ENCODE measurements at places on chromosomes 11 and 22.

- DNase-seq, result no peak
- no peak overlapping the region for H3K4me3 ChIP-seq
- H3K27ac ChIP-seq, result no peak overlapping the region
- H3K36me3 ChIP-seq, result no peaks in the 10 kb centered on the region
- H3K27me3 ChIP-seq, result peaks cover 3% of the 10 kb centered on the region
Observed at GRCh38 chr11:45702511-45702910, 37.1 kb upstream of the CHST1 start.

GRCh38 chr11:94749369-94749768, 18.8 kb upstream of the AMOTL1 start:
- H3K27ac ChIP-seq, result no peak overlapping the region
- no peaks in the 10 kb centered on the region for H3K27me3 ChIP-seq
- DNase-seq, result no peak

- DNase-seq, result no peak
- no peaks in the 10 kb centered on the region for H3K4me1 ChIP-seq
- H3K27me3 ChIP-seq, result peaks cover 3% of the 10 kb centered on the region
- no peaks in the 10 kb centered on the region for H3K36me3 ChIP-seq
Observed at GRCh38 chr11:113546757-113547507, 71.7 kb upstream of the DRD2 start.

DNA sequence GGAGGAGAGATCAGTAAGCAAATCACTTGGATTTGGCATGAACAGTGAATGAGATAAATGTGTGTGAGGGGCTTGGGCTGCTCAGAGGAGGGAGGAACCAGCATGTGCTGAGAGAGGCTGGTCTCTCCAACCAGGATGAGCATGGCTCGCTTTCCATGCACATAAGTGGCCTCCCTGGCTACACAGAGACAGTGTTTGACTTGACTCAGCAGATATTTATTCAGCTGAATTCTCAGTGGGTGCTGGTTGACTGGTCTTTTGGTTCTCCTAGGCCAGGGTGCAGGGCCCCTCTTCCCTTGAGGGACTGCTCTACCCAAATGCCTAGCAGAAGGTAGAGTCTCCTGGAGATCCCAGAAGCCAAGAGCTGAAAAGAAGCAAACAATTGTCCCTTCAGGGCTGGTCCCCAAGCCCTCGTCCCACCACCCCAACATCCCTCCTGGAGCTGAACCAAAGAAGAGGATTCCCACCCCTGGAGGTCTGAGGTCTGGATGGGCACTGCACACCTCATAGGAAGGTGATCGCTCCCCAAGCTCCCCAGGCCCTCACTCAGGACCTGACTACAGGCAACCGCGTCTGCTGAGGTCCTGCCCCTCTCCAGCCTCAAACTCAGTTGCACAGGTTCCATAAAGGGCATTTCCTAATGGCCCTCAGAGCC, 3.3 kb upstream of the TRIM29 start:
- no peak for DNase-seq
- H3K36me3 ChIP-seq, result no peaks in the 10 kb centered on the region
- H3K4me3 ChIP-seq, result no peak overlapping the region
- no peak overlapping the region for H3K27ac ChIP-seq
- no peaks in the 10 kb centered on the region for H3K4me1 ChIP-seq
- H3K27me3 ChIP-seq, result no peaks in the 10 kb centered on the region

DNA sequence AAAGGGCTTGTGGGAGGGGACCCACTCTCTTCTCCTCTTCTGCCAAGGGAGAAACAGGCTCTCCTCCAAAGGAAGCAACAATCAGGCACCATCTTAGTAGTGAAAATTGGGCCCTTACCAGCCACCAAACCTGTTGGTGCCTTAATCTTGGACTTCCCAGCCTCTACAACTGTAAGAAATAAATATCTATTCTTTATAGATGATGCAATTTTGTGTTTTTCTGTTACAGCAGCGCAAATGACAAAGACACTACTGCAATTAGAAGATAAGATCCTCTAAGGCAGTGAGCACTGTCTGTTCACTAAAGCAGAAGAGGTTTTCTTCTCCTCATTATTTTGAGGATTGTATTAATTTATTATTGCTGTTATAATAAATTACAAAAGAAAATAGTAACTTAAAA, 691.4 kb upstream of the CCDC179 start:
- H3K27me3 ChIP-seq, result no peaks in the 10 kb centered on the region

- H3K27ac ChIP-seq, result no peak overlapping the region
- H3K4me1 ChIP-seq, result no peaks in the 10 kb centered on the region
- H3K27me3 ChIP-seq, result no peaks in the 10 kb centered on the region
- no peaks in the 10 kb centered on the region for H3K36me3 ChIP-seq
Observed at GRCh38 chr11:26621132-26621531, 49.1 kb upstream of the MUC15 start.

DNA sequence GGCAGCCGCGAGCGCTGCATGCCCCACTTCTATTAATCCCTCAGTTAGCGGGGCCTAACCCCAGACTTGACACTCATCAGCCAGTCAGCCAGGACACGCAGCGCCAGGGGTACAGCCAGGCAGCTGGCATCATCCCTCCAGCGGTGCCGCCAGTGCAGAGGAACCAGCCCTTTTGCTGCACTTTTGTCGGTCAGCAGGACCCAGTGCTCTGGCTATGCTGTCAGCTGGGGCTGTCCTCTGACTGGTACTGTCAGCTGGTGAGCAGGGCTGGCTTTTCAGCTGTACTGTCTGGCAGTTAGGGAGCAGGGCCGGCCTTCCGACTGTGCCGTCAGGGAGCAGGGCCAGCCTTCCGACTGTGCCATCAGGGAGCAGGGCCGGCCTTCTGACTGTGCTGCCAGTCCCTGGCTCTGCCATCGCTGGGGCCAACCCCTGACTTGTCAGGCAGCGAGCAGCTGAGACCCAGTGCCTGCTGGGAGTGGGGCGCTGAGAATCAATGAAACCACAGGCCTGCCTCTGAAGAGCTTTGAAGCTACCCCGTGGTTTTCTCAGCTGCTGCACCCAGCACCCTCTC, 115.4 kb downstream of the KIAA1671 start:
- no peak overlapping the region for H3K4me3 ChIP-seq
- H3K4me1 ChIP-seq, result peaks cover 83% of the 10 kb centered on the region
- no peaks in the 10 kb centered on the region for H3K27me3 ChIP-seq
- no peaks in the 10 kb centered on the region for H3K36me3 ChIP-seq
- H3K27ac ChIP-seq, result peak overlapping the region; percentile 77

DNA sequence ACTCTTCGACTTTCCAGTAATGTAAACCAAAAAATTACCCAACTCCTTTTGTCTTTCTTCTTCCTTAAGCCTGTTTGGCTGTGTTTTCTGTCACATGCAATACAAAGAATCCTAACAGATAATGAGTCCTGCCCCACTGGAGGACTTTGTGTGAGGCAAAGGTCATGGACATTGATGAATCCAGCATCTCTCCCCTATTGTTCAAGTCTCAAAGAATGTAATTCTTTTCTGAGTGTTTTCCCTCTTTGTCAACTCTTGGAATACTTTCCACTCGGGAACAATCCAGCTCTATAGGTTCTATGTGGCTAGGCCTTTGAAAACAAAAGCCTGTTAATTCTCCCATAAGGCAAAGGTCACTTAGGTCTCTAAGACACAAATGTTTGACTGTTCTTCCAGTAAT, 100.7 kb downstream of the FAR1 start:
- no peaks in the 10 kb centered on the region for H3K4me1 ChIP-seq
- no peak overlapping the region for H3K27ac ChIP-seq
- no peaks in the 10 kb centered on the region for H3K36me3 ChIP-seq
- H3K4me3 ChIP-seq, result no peak overlapping the region

GRCh38 chr11:8075119-8075726, 5.8 kb upstream of the TUB start:
- H3K27ac ChIP-seq, result no peak overlapping the region
- H3K27me3 ChIP-seq, result peaks cover 4% of the 10 kb centered on the region
- H3K4me1 ChIP-seq, result no peaks in the 10 kb centered on the region
- H3K36me3 ChIP-seq, result no peaks in the 10 kb centered on the region

DNA sequence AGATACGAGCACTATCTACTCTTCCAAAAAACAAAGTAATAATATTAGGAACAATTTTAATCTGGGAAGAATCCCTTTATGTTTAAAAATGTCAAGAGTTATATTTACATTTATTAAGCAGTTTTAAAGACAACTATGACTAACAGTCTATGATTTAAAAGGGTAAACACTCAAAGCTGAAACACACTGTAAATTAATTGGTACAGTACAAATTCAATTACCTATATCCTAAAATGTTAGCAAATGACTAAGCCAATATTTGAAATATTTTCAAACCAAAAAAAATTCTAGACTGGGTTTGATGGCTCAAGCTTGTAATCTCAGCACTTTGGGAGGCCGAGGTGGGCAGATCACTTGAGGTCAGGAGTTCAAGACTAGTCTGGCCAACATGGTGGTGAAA, 36.0 kb upstream of the CHRNA10 start:
- no peaks in the 10 kb centered on the region for H3K27me3 ChIP-seq
- no peak overlapping the region for H3K4me3 ChIP-seq
- no peak overlapping the region for H3K27ac ChIP-seq
- no peak for DNase-seq

GRCh38 chr11:45688472-45689033, 23.1 kb upstream of the CHST1 start:
- no peak overlapping the region for H3K4me3 ChIP-seq
- no peak for DNase-seq
- no peak overlapping the region for H3K27ac ChIP-seq
- peaks cover 6% of the 10 kb centered on the region for H3K27me3 ChIP-seq
- no peaks in the 10 kb centered on the region for H3K36me3 ChIP-seq
- no peaks in the 10 kb centered on the region for H3K4me1 ChIP-seq

DNA sequence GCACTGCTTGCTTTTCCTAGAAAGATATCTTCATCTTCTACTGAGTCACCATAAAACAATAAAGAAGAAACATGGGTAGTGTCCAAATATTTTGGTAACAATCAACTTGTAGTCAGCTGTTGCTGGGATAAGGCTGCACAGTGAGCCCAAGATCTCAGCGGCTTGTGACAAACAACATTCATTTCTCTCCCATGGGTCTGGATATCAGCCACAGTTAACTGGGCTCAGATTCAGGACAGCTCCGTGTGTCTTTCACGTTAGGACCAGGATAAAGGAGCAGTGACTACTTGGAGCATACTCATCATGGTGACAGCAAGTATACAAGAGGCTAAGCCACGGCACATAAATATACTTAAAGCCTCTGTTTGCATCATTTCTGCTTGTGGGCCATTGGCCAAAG, 27.9 kb upstream of the GRK3 start:
- no peak overlapping the region for H3K27ac ChIP-seq
- H3K27me3 ChIP-seq, result no peaks in the 10 kb centered on the region
- H3K36me3 ChIP-seq, result no peaks in the 10 kb centered on the region
- H3K4me1 ChIP-seq, result no peaks in the 10 kb centered on the region
- no peak overlapping the region for H3K4me3 ChIP-seq
- DNase-seq, result no peak

- no peaks in the 10 kb centered on the region for H3K27me3 ChIP-seq
- H3K4me3 ChIP-seq, result no peak overlapping the region
- H3K36me3 ChIP-seq, result no peaks in the 10 kb centered on the region
- no peak overlapping the region for H3K27ac ChIP-seq
Observed at GRCh38 chr11:10991393-10991792, 133.5 kb upstream of the ZBED5 start.

- H3K4me3 ChIP-seq, result no peak overlapping the region
- H3K36me3 ChIP-seq, result no peaks in the 10 kb centered on the region
- no peak for DNase-seq
- no peak overlapping the region for H3K27ac ChIP-seq
- H3K4me1 ChIP-seq, result no peaks in the 10 kb centered on the region
Observed at GRCh38 chr11:17738151-17738973, 3.8 kb downstream of the KCNC1 start.

DNA sequence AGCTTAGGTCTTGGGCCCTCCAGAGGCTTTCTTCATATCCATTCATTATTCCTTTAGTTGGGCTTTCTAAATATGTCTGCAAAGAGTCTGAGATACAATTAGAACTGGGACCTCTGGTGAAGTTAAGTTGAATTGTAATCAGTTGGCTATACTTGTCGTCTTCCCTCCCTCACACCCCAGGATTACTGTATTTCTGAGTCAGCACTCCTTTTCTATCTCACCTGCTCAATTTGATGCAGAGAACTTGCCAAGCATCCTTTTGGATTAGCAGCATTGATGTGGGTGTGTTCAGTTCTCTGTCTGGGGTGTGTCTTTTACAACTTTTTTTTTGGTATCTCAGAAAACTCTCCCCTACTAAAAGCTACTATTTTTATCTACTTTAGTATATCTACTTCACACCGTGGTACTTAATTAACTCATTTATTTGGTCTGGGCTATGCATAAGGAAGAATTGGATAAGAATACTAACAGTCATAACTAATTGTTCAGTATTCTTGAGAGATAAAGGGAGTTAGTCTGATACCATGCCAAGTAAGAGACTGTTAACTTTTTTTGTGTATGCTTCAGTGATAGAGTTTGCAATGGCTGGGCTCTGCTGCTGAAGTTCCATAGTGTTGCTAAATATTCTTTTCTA, 15.1 kb downstream of the CTNND1 start:
- H3K27ac ChIP-seq, result no peak overlapping the region
- no peaks in the 10 kb centered on the region for H3K36me3 ChIP-seq
- no peak for DNase-seq

DNA sequence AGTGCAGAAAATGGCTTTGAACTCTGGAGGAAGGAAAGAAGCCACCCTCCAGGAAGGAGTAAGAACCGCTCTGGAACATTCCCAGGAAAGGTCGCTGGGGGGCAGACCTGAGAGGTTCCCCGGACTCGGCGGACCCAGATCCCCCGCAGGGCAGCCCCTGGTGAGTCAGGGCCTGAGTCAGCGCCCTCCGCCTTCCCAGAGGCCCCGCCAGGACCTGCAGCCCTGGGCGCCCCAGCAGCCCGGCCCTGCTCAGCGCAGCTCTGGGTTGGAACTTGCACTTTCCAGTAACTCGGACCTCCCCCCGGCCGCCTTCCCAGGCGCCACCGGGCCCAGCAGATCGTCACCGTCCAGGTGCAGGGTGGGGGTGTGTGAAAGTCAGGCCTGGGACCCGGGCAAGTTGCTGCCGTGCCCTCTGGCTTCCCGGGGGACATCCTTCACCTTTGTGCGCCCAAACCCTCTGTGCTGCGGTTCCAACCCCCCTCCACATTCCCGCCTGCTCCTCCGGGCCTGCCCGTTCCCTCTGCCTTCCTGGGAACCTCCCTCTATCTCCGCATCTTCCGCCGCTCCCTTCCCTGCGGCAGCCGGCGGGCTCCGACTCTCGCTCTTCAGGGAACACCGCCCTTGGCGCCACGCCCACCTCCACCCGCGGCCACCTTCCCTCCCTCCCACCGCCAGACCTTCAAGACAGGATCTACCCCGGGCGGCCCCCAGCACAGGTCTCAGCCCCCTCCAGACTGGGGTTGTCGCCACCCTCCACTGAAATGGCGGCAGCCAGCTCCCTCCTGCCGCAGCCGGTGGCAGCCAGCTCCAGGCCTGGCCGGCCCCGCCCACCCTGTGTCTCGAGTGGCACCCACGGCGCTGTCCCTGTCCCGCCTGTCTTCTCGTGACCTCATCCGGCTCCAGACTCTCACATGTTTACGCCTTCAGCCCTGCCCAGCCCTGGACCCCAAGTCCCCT, 36.8 kb upstream of the WNT7B start:
- peak overlapping the region; percentile 69 for H3K27ac ChIP-seq
- H3K4me1 ChIP-seq, result peaks cover 9% of the 10 kb centered on the region
- H3K4me3 ChIP-seq, result peak overlapping the region; percentile 71
- peak; percentile 71 for DNase-seq
- no peaks in the 10 kb centered on the region for H3K27me3 ChIP-seq
- H3K36me3 ChIP-seq, result no peaks in the 10 kb centered on the region

Measured in CD4-positive, alpha-beta memory T cell (primary cell).